ENCODE measurements at places on chromosomes 4 and X.

GRCh38 chr4:181418496-181418895 is 824.7 kb upstream of the TENM3 start:
- no peak for DNase-seq

DNA sequence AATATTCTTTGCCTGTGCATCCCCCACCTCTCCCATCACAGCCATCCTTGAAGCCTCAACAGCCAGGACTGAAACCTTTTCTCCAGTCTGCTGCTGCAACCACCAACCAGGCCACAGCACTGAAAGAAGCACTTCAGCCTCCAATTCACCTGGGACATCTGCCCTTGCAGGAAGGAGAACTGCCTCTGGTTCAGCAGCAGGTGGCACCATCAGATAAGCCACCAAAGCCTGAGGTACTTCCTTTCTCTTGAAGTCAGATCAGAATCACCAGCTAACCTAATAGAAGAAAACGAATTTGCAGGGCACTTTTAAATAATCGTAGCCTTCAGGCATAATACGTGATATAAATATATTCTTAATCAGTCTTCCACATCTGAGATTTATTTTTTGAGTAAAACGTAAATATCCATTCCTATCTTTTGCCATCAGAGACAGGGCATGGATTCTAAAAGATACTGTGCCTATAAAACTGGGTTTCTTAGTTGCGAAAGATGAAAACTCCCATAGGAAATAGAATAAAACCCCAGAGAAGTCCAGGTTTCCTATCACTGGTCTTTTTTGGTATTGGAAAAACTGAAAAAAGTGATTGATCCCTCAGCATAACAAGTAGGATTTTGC is 9.5 kb downstream of the AMBN start:
- DNase-seq, result peak; percentile 76

DNA sequence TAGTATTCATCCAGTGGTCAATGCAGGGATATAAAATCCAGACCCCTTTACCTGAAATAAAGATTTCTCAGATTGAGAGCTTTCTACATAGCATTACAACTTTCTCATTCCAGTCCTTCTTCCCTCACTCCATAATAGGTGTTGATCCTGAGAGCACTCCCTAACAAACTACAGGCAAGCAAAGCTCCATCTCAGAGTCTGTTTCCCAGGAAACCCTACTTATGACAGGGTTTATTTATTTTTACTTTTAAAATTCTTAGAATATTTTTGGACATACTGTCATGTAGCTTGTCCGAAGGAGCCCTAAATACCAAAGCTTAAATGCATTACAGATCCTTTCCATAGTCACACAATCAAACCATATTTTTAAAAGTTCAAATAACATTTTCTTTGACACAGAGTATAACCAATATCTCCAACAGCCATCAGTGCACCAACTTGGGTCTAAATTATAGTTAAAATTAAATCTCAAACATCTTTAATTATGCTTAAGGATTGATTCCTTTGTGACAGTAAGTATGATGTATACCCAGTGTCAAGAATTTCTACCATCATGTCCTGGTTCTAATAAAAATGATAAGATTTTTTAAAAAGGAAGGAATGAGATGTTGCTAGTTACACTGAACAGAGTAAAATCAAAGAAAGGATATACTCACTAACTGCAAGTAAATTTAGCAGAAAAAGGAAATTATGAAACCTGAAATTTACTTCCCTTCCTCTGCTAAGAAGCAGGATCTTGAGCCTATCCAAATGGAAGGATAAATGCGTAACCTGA is 580.4 kb upstream of the ADGRL3 start:
- DNase-seq, result peak; percentile 51

- no peak for DNase-seq
Measured at GRCh38 chr4:125231661-125232060, 83.1 kb upstream of the FAT4 start.

DNA sequence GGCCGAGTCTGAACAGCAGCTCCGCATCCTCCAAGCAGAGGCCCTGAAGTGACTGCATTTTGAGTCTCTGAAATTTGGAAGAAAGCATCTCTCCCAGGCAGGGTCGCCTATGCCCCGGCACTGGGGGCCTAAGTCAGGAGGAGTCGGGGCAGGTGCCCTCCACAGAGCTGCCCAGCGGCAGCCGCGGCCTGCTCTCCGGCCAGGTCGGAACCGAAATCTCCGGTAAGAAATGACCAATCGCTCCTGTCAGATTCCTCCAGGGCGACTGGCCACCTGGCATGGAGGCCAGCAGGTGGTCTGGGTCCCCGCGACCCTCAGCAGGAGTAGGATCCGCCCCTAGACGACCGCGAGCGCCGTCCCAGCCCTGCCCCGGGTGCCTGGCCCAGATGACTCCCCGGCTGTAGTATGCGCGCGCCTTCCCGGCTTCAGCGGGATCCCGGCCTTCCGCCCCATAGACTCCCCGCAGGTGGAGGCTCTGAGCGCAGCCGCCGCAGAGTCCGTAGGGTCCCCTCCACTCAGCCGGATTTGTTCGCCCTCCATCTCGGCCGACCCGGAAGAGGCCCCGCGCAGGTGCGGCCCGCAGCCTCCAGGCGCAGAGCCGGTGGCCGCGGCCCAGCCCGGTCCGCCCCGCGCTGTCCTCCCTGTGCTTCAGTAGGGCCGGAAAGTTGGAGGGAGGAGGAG is 1.5 kb downstream of the NKX1-1 start:
- DNase-seq, result no peak

Measured in fibroblast of upper back skin (primary cell).